ENCODE measurements at places on chromosomes 16 and 17.
A peak's percentile ranks its signal among the peaks of the same experiment; 100 is the strongest.

- peak; percentile 13 for DNase-seq
These were observed 22.1 kb downstream of the TMEM114 start for GRCh38 chr16:8568231-8568617.

DNA sequence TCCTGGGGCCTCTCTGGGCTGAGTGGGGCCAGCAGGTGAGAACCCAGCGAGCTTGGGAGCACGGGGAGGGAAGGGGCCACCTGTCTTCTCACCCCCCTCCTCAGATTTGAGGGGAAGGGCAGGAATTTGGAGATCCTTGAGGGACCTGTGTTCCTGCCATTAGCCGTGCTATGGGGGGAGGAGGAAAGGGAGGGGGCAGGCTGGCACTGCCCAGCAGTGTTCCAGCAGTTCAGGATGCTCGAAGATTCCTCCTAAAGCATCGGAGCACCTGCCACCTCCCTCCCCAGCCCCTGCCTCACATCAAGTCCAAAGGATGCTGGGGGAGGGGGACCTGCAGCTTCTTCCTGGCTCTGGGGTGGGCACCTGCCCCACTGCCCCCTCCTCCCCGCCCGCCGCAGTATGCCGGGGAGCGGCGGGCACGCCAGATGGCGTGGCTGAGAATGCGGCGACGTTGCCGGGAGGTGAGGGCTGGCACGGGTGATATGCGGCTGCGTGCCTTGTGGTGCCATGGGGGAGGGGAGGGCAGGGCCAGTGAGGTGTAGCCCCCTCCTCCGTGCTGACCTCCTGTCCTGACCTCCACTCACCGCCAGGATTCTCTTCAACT is 4.7 kb upstream of the NEUROD2 start:
- DNase-seq = no peak

DNA sequence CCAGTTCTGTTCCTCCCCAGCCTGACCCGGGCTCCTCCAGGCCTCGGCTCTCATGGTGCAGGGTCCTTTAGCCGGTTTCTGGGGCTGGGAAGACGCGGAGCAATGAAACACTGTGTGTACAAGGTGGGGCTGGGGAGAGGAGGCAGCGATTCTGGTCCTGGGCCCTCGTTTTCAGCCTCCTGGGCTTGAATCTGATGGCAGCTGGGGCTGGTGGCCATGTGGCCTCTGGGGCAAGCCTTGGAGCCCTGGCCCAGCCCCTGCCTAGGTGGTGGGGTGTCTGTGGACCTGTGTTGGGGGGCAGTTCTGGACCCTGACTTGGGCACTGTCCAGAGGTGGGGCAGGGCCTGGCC is 4.1 kb downstream of the FOXJ1 start:
- DNase-seq = no peak

DNA sequence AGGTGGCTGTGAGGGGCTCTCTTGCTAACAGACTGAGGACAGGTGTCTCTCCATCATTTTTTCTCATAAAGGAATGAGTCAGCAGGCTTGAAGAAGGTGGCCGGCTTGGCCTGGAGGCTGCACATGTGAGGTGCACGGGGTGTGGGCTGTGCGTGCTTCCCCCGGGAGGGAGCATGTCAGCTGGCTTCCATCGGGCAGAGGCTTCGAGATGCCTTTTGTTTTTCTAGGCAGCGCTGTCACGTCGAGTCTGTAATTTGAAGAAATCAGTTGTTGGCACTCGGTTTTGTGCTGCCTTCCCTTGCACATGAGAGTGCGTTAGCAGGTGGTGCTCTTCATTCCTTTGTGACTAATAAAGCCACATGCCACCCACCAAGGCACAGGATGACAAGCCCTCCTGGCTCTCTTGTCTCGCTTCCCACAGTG is 89.7 kb downstream of the NPIPB11 start:
- DNase-seq = no peak

Data from hematopoietic multipotent progenitor cell (in vitro differentiated cells).